Fibroblast of the conjunctiva (primary cell): ENCODE measurements at places on chromosomes 3 and 15.

DNA sequence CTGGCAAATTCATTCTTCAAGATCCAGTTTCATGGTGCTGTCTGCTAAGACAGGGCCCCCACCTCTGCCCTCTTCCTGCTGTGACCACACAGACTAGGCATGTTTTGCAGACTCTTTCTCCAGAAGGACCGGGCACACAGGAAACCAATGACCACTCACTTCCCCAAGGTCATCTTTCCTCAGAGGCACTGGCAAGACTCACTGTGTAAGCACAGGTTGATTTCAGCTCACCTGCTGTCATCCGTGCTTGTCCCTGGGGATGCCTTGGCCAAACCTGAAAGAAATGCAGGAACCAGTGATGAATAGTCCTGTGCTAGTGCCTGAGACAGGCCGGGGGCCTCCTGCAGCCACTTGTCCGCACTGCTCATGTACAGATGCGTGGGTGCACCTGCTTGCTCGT lies 33.5 kb downstream of the ALS2CL start:
- DNase-seq: no peak

- no peak for DNase-seq
Measured at GRCh38 chr15:65379986-65380385, 2.2 kb upstream of the IGDCC3 start.

- DNase-seq: no peak
Measured at GRCh38 chr3:188261011-188261410, 107.1 kb downstream of the LPP start.

GRCh38 chr15:101723171-101723873 lies 951 bp downstream of the TARS3 start:
- DNase-seq: no peak

DNA sequence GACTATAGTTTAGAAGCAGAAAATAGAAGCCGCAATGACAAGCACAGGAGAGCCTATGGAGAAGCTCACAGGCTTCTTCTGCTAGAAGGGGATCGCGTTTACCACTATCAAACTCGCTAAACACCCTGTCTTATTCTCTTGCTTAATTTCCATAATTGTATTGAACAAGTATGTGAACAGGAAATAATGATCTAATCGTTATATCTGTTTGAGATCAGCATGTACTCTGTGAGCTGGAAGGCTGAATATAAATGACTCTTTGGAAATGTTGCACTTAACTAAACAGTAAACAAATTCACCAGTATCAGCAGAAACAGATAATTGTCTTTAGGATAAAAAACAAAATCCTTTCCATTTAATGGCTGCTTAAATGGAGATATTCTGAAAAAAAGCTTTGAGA lies 15.0 kb downstream of the NEK10 start:
- DNase-seq: no peak

- DNase-seq: no peak
Measured at GRCh38 chr3:50862221-50862620, 187.5 kb downstream of the DOCK3 start.

GRCh38 chr3:114668099-114668498 lies 374.3 kb downstream of the TIGIT start:
- no peak for DNase-seq

DNA sequence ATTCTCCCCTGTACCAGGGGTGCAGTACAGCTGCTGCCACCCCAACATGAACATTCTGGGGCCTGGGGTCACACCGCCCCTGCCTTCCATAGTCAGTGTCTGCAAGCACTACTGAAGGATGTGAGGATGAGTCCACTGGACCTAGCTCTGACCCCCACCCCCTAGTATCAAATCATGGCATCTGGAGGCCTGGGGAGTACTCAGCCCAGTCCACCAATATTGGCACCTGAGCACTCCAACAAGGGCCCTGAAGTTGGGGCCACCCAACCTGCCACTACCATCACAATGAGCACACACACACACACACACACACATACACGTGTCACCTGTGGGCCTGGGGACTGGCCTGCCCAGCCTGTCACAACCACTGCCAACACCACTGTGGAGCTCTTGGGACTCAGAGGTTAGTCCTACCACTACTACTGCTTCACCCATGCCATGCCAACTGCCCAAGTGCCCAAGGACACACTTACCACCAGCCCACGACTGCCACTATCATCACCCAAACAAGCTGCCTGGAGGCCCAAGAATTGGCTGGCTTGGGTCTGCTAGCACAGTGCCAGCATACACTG lies 253.9 kb downstream of the MCTP2 start:
- no peak for DNase-seq

DNA sequence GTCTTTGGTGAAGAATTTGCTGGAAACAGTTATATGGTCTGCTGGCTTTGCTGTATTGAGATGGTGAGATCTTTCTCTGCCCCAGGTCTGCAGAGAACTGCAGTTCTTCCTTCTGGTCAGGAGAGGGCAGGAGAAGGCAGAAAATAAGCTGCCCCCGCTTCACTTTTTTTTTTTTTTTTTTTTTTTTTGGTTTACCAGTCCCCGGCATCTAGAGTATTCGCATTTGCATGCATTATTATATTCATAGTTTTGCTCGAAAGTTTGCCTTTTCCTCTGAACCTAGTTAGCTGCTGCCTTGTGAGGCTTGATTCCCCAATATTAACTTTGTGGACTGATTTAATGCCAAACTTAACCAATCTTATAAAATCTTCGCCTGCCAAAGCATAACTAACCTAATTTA lies 10.6 kb upstream of the PARL start:
- peak; percentile 45 for DNase-seq

- peak; percentile 63 for DNase-seq
Measured at GRCh38 chr3:78941587-78941986, 826.2 kb downstream of the ROBO1 start.

DNA sequence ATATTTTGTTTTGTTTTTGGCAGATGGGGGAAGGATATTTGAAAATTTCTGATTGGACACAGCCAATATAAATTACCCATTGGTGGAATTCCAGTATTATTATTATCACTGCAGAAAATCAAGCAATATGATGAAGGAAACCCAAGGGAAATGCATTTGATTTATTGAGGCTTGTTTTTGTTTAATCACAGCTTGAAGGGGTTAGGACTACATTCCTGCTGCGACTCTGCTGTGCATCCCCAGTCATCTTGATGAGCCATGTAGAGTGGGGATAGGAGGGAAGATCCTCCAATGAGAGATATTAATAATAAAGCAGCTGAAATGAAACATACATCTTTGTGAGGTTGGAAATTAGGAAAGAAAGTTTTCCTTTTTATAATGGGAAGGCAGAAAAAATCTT lies 208.6 kb downstream of the GAP43 start:
- no peak for DNase-seq

GRCh38 chr3:86180696-86181095 lies 810.3 kb downstream of the VGLL3 start:
- no peak for DNase-seq

DNA sequence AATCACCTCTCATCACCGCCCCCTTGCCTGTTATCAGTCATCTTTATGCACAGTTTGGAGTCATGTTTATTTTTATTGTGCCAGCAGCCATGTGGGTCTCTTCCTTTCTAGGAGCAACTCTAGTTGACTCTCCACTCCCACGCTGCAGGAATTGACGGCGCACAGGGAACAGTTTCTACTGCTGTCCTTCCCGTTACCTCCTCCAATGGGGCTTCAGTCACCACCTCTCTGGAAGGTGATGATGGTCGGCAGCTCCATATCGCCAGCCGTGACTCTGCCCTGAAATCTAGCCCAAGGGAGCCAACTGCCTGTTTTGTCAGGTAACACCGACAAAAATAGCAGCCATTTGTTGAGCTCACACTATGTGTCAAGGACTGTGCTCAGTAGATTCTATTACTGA lies 35.6 kb upstream of the FAM107A start:
- no peak for DNase-seq

DNA sequence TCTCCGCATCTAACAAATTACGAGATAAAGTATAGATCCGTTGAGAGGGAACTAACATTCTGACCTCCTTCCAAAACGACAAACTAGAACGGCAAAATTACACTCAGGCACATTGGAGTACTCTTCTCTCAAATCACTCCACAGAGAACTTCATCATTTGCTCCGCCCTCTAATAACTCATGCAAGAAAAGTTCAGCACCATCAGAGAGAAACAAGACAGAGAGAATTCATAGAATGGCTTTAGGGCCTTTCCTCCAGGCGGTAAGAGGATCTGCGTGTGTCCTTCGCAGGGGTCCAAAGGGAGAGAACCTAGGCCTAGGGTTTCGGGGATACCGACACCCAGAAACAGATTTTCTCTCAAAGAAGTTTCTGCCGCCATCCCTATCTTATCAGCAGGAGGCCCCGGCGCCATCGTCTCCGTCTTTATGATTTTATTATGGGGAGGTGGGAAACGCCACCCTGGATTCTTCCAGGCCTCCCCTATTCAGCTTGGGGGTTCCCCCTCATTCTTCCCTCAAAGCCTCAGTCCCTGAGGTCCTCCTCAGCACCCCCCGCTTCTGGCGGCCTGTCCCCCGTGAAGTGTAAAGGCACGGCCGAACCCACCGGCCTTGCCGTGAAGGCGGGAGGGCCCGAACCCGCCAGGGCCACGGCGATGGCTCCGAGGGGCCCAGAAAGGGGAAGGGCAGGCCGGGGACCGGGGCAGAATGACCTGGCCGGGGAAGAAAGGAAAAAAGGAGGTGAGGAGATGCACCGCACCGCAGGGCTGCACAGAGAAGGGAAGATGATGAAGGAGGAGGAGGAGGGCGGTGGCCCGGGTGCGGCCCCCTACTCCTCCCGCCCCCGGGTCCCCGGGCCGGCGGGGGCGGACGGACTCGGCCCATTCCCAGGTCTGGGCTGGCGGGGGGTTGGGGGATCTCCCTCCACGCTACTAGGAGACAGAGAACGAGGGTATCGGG lies 768 bp downstream of the UBXN7 start:
- peak; percentile 30 for DNase-seq

DNA sequence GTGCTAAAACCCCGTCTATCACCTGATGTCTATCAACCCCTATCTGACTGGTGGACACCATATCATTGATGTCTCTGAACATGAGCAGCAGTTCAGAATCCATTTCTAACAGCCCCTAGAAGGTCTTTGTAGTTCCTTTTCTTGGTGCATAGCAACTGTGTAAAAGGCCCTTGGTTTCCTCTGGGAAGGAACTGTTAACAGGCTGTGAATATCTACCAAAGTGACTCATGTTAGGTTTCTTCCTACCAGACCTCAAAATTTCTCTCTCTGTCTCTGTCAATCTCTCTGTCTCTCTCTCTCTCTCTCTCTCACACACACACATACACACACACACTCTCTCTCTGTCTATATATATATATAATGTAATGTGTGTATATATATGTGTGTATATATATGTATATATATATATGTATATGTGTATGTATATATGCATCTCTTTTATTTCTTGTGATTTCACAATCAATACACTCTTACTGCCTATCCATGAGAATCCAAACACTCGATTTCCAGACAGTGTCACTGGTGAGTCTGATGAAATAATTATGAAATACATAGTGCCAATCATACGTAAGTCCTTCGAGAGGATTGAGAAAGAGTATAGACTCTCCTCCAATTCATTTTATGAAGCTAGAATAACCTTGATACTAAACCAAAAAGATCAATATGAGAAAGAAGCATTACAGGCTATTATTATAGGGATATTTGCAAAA lies 335.9 kb upstream of the SLCO3A1 start:
- DNase-seq: peak; percentile 24

GRCh38 chr15:72502220-72502809 lies 28.2 kb downstream of the ARIH1 start:
- no peak for DNase-seq

GRCh38 chr15:66955871-66956585 lies 109.4 kb upstream of the SMAD3 start:
- DNase-seq: no peak

DNA sequence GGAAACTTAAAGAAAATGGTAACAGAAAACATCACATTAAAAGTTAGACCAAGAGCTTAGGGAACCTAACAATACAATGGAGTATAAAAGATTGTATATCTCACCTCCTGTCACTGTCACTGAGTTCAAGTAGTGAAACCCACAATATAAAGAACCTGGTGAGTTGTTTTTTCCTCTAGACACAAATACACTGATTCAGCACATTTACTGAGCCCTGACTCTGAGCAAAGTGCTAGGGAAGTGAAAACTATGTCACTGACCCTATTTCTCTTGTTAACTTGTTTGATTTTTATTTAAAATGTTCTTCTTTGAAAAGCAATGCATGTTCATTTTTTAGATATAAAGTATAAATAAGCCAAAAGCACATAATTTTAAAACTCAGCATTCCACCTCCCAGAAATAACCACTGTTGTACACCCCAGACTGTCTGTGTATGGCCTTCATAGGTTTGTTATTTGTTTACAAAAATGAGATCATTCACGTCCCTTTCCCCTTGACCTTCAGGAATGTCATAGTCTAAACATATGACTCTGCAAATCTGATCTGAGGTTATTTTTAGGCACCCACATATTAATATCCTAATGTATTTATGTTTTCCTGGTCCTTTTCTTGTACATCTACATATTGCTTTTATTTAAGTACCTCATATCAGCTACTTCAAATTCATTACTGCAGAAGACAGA lies 69.2 kb upstream of the CSTA start:
- DNase-seq: no peak

- no peak for DNase-seq
Measured at GRCh38 chr15:41304149-41304770, 28.1 kb downstream of the OIP5 start.

DNA sequence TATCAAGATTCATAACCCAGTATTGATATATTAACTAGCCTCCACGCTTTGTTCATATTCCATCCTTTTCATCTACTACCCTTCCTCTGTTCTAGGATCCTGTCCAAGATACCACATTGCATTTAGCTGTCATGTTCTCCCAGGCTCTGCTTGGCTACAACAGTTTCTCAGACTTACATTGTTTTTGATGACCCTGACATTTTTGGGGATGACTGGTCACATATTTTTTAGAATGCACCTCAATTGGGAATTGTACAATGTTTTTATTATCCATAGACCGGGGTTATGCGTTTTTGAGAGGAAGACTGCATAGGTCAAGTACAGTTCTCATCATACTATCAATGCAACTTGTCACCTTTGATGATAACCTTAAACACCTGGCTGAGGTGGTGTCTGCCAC lies 421.2 kb downstream of the GABRG3 start:
- no peak for DNase-seq

DNA sequence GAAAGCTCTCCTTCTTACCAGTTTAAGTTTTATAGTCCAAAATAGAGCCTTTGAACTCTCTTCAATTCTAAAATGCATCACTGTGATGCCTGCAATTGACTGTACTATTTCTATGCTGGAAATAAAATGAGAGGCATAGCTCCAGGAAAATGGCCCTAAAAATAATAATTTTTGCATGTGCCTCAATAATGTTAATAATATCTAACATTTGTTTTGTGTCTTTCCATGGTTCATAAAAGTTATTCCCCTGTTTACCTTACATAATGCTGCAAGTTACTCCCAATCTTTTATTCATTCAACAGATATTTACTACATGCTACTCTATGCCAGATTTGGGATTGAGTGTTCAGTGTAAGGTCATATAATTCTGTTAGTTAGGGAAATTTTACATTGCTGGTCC lies 574.0 kb downstream of the RBMS3 start:
- DNase-seq: no peak

DNA sequence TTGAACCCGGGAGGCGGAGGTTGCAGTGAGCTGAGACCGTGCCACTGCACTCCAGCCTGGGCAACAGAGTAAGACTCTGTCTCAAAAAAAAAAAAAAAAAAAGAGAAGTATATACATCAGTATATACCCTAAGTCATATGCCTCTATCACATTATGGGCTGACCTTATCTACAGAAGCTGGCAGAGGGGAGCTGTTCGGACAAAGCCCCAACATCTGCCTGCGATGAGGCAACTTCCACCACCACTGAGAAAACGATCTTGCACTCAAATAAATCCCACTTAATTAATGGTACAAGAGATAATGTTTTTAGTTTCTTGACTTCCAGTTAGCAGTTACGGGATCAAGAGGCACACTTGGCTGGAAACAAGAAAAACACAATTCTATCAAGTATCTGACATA lies 2.2 kb downstream of the GLT8D1 start:
- DNase-seq: no peak

- DNase-seq: peak; percentile 64
Measured at GRCh38 chr15:80010131-80010673, 39.2 kb upstream of the BCL2A1 start.
